ENCODE measurements at places on chromosomes 1 and 21.
A peak's percentile ranks its signal among the peaks of the same experiment; 100 is the strongest.

DNA sequence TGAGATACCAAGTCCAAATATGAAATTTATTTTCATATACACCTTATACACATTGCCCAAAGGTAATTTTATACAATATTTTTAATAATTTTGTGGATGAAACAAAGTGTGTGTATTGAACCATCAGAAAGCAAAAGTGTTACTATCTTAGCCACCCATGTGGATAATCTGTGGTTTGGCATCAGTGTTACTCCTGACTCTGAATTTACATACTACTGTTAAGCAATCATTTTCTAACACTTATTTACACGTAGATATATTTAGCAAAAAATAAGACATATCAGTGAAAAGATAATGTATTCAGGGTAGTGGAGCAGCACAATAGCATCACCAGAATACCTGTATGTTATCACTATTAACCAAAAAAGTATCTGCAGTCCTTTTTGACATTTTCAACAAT, 23.8 kb downstream of the DENND2D start:
- no peak for DNase-seq

GRCh38 chr21:33293136-33293535, 27.0 kb downstream of the IL10RB start:
- DNase-seq: no peak

- DNase-seq: no peak
Measured at GRCh38 chr21:26759731-26760130, 85.5 kb downstream of the ADAMTS1 start.

DNA sequence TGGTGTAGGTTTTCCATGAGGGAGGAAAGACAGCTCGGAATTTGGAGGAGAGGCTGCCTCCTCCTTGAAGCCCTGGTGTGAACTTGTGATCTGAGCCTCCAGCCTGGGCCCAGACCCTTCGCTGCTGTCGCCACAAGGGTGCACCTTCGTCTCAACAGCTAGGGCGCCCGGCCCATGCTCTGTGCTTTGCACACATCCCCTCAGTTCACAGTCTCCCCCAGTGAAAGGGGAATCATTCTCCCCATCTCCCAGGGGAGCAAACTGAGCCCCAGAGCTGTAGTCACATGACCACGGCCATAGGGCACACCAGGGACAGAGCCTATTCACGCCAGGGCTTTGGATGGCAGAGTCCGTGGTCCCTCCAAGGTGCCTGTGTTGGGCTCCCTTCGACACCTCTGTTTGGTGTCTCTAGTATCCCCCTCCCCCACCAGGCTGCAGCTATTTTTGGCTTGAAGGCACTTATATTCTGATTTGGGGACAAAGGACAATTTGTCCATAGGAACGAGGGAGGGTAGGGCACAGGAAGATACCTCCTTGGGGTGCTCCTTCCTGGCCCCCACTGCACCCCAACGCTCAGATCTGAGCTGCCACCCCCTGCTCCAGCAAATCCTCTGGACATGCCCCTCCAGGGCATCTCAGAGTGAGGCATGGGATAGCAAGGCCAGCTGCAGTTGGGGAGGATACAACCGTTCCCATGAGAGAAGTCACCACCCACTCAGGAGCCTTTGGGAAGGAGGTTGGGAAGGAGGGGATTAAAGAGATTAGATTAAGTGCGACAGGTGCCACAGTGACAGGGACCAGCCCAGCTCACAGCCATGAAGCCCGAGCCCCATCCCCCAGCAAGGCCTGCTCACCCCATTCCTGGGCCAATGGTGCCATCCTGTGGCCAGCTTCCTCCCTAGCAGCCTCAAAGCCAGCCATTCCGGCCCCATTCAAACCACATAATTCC, 15.7 kb downstream of the MATN1 start:
- peak; percentile 62 for DNase-seq

- no peak for DNase-seq
Measured at GRCh38 chr1:24540906-24541710, 14.8 kb upstream of the NCMAP start.

GRCh38 chr1:183778568-183779433, 26.1 kb upstream of the RGL1 start:
- DNase-seq: no peak
